ENCODE measurements at places on chromosomes 2 and 18.

- DNase-seq = no peak
These were observed 2.6 kb downstream of the NAPG start for GRCh38 chr18:10528439-10528838.

DNA sequence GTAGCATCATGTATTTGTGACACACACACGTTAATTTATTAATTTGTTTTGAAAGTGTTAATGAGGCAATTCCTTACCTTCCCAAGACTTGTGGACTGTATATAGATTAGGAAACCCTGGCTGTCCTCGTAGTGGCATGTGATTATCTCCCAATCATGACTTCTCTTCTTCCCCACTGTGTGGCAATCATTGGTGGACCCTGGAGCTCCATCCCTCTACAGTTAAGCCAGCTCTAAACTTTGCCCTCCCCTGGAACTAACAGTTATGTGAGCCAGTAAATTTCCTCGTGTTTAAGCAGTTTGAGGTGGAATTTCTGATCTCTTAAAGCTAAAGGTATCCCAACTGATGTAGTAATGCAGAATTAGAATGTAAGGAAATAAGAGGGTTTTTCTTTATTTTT lies 22.0 kb downstream of the GALNT1 start:
- DNase-seq = no peak

DNA sequence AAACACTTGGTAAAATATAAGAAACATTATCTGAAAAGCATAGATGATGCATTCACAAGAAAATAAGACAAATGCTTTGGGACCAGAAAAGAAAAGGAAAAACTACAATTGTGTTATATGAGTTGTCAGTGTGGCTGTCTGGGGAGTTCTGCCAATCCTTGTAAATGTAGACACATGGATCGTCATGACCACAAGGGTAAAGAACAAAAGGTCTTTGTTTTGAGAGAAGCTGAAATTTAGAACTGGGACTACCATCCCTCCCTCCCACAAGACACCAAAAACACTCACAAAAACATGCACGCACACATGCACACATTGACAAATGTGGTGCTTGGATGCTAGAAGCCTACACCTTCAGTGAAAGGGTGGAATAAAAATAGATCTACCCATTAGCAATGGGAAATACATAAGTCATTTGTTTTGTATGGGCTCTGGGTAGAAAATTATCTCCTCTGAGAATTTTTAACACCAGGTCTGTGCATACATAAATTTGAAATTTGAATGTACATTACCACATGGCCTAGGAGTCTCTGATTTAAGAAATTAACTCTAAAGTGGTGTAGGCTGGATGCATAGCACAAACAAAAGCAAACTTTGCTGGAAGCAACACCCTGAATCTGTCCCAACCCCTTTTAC lies 266.2 kb upstream of the SLC39A10 start:
- DNase-seq = no peak

DNA sequence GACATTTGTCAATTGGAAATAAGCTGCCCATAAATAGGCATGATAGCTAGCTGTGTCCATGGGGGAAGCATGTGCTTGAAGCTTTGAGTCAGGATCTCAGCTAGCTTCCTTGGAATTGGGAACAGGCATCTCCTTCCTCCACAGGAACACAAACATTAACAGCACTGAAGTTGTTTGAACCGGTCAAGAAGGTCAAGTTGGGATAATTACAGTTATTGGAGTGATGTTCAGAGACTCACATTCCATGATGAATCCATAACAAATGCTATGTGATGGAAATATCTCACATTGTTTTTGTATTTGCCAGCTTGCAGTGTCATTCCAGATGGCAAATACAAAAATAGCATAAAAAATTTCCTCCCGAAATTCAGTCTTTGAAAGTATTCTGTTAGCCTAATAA lies 347.6 kb upstream of the SMIM21 start:
- DNase-seq = no peak
